ENCODE measurements at places on chromosomes 3 and 15.
A peak's percentile ranks its signal among the peaks of the same experiment; 100 is the strongest.

DNA sequence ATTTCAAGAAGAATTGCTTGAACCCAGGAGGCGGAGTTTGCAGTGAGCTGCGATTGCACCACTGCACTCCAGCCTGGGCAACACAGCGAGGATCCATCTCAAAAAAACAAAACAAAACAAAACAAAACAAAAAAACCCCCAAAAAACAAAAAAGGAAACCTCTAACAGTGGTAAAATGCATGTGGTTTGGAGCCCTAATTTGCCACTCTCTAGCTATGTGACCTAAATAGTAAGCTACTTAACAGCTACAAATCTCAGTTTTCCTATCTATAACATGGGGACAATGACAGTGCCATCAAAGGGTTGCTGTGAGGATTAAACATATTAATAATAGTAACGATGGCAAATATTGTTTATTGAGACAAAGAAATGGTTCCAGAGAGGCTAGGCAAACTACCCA is 119.4 kb upstream of the LMOD3 start:
- DNase-seq = no peak

GRCh38 chr3:117200962-117201361 is 491.4 kb downstream of the TUSC7 start:
- DNase-seq = no peak

GRCh38 chr15:29012097-29012496 is 126.3 kb downstream of the APBA2 start:
- DNase-seq = no peak

DNA sequence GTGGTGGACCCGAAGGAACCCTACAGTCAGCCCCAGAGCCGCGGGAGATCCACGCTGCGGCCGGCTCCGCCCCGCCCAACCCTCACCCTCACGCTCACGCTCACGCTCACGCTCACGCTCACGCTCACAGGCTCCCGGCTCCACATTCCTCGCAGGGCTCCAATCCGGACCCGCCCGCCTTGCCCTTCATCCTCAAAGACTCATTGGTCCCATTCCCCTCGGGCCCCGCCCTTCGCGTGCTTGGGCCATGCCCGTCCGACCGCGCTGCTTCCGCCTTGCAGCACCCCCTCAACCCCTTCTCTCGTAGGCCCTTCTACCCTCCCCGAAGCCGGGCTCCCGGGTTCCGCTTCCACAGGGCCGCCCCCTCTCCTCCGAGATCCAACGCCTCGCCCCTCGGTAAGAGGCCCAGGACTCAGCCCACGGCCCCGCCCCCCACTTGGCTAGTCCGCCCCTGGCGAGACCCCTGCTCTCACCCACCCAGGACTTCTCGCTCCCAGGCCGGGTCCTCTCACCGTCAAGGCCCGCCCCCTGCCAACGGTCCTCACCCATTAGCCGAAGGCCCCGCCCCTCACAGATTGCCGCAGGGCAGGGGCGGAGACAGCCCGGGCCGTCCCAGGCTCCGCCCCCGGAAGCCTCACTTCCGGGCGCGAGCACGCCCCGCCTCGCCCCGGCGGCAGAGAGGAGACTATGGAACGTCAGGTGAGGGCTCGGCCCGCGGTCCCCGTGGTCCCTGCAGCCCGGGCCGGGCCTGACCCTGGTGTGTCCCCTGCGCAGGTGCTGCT is at the start of gene APEH:
TSS of gene APEH (plus strand) at position 637 of the 782 bp plus-strand sequence. CDS start at position 688, 51 bp downstream.
- DNase-seq = peak; percentile 91

DNA sequence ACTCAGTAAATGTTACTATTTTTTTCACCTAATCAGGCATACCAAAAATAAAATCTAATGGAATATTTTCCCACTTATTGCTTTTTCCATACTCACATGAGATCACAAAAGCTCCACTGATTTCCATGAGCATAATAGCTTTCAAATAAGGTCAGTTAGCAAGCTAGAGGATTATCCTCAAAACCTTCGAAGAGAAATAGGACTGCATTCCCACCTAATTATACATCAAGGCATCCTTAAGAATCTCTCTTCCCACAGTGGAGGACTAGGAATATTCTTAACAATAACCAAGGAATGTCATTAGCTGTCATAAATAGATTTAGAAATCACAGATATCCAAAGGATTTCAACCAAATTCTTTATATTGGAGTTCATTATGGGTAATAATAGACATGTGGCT is 127.9 kb upstream of the STT3B start:
- DNase-seq = no peak

- peak; percentile 98 for DNase-seq
These were observed 66.1 kb downstream of the SLC30A4 start for GRCh38 chr15:45456212-45457106.

DNA sequence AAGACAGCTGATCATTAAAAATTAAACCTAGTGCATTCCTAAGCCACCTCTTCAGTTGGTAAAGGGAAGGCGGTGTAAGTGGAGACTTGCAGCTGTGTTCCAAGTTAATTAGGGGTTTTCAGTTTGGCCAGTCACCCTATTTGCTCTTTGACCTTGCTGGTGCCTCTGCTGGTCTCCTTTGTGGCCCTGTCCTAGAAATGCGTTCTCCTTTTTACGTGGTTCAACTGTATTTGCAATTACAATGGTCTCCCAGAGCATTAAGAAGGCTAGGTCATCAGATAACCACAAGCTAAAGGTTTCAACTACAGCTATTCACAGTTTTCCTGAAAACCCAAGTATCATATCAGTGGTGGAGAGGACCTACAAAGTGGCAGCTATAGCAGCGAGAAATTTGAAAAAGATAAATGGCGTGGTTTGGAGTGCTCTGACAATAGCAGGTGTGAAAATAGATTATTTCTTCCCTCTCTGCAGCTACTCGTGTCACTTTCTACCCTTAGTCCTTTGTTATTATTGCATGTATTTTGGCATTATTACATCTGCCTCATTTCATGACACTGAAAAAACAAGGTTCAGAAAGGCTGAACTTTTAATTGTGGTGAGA is 203.5 kb upstream of the TBC1D5 start:
- DNase-seq = no peak

GRCh38 chr3:43217633-43218032 is 68.7 kb upstream of the SNRK start:
- DNase-seq = peak; percentile 26
